GM20000 (cell line): ENCODE measurements at places on chromosomes 1 and 21.

- no peak for DNase-seq
These were observed 50.3 kb downstream of the USP48 start for GRCh38 chr1:21732664-21733063.

- no peak for DNase-seq
These were observed 113.4 kb upstream of the SLC25A33 start for GRCh38 chr1:9425859-9426258.

- DNase-seq, result no peak
These were observed 3.5 kb upstream of the ZSCAN20 start for GRCh38 chr1:33468967-33469366.

- DNase-seq, result no peak
These were observed 3.0 kb upstream of the PDC start for GRCh38 chr1:186463926-186464325.

- DNase-seq, result no peak
These were observed 260.5 kb downstream of the DYRK1A start for GRCh38 chr21:37627074-37627473.

- no peak for DNase-seq
These were observed 18.1 kb downstream of the VASH2 start for GRCh38 chr1:212968368-212968863.

DNA sequence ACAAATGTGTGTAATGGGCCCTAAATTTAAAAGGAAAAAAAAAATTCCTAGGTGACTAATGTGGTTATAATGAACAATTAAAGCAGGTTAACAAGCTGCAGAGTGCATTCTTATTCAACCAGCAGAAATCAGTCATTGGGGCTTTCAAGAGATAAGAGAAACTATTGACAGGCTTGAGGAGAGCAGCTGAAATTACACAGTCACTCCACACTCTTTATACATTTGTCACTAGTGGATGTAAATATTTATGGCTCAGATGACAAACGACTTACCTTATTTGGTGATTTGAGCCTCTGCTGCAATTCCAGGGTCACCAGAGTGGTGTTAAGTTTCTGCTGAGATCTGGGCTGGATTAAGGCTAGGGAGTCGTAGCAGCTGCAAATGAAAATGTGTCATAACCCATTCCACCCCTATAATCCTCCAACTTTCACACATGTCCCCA lies 896.3 kb downstream of the TTLL7 start:
- no peak for DNase-seq

DNA sequence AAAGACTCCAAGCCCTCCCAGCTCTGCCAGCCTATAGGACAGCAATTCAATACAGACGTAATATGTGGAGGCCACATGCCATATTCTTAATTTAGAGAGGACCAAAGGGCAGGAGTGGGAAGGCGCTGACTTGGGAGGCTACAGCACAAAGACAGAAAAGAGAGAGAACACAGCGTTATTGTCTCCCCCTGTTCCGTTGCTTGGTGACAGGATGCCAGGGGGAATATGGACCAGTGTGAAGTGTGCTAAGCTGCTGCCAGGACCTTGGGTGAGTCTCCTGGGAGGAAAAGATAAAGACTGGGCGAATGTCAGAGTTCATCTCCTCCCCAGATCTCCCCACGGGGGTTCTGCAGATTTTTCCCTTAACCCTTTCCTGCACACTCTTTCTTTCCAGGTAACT lies 102.1 kb upstream of the ADAR start:
- DNase-seq, result no peak

- DNase-seq, result no peak
These were observed 34.6 kb downstream of the CFAP57 start for GRCh38 chr1:43206600-43207228.
